ENCODE measurements at places on chromosomes 4 and X.

DNA sequence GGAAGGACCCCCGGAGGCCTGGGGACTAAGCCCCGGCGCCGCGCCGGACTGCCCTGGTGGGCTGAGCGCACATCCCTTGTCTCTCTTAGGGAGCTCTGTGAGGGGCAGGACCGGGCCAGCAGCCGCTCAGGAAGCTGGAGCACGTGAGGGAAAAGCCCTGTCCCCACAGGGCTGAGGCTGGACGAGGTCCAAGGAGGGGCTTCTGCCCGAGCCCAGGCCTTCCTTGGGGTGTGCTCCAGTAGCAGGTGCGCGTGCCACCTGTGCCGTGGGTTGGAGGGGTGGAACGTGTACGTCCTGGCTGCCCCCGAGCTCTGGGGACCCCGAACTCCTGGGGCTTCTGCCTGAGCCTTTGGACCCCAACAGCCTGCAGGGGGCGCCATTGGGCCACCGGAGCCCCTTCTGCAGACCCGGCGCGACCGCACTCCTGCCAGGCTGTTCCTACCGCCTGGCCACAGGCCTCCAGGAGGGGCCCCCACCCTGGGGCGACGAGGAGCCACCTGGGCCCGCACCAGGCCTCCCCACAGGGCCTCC lies 27.2 kb downstream of the TACC3 start:
- DNase-seq = peak; percentile 29

DNA sequence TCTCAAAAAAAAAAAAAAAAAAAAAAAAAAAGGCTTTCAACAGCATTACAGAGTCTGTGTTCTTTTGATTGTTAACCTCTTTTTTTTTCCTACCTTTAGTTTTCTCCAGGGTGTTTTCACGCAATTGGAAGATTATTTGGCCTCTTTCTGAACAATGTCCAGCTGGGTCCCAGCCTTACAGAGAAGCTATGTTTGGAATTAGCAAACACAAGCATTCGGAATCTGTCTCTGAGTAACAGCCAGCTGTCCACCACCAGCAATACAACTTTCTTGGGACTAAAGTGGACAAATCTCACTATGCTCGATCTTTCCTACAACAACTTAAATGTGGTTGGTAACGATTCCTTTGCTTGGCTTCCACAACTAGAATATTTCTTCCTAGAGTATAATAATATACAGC lies 13.3 kb downstream of the TLR3 start:
- DNase-seq = no peak

GRCh38 chr4:143420227-143420626 lies 83.6 kb downstream of the GAB1 start:
- no peak for DNase-seq

DNA sequence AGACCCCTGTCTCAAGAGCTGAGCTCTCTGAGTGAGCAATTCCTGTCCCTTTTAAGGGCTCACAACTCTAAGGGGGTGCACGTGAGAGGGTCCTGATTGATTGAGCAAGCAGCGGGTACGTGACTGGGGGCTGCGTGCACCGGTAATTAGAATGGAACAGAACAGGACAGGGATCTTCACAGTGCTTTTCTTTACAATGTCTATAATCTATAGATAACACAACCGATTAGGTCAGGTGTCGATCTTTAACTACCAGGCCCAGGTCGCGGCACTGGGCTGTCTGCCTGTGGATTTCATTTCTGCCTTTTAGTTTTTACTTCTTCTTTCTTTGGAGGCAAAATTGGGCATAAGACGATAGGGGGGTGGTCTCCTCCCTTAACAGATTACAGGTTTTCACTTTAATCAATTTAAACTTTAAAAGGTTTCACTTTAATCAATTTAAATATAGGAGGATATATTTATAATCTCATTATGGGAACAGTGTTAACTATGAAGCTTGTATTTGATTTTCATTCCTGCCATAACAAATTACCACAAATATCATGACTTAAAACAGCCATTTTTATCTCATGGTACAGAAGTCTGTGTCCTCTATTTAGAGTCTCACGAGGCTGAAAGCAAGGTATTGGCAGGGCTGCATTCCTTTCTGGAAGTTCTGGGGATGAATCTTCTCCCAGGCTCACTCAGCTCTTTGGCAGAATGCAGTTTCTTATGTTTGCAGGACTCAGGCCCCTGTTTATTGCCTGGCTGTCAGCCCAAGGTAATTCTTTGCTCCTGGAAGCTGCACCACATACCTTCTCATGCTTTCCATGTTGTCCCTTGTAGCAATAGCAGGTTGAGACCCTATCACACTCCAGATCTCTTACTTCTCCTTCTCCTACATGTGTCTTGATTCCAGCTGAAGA lies 5.2 kb downstream of the SPATA4 start:
- DNase-seq = no peak

DNA sequence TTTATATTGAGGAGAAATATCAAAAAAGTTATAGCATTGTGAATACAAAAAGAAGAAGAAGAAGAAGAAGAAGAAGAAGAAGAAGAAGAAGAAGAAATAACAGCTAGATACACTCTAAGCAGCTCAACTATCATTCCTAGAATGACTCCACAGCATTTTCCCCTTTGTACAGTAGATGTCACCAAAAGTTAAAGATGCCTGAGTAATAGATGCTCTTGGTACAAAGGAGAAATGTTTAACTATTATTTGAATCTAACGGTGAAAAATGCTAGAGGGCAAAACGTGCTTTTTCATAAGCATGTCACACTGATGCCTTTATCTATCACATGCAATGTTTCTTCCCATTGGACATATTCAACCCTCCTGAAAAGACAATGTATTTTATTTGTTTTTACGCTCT lies 178.4 kb upstream of the GPRIN3 start:
- DNase-seq = no peak

- DNase-seq = no peak
Observed at GRCh38 chrX:80335062-80335830, 85.0 kb upstream of the TENT5D start.

GRCh38 chr4:3516836-3517730 lies 15.1 kb downstream of the LRPAP1 start:
- no peak for DNase-seq

DNA sequence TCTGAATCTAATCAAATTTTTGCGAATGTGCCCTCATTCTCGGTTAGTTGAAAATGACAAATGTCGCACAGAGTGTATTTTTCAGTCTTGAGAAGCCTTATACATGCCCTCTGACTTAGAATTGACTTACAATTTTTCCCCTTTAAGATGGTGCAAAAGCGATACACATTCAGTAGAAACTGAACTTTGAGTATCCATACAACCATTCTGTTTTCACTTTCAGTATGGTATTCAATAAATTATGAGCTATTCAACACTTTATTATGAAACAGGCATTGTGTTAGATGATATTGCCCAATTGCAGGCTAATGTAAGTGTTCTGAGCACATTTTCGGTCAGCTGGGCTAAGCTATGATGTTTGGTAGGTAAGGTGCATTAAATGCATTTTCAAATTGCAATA lies 43.4 kb downstream of the SLC9A7 start:
- DNase-seq = no peak

- DNase-seq = no peak
Observed at GRCh38 chr4:177489471-177490246, 47.4 kb upstream of the AGA start.

- DNase-seq = no peak
Observed at GRCh38 chr4:168528131-168528949, 31.5 kb downstream of the PALLD start.
